ENCODE measurements at places on chromosomes 16 and 17. TPM values are rescaled to one million over a fixed set of nuclear protein-coding genes. Genes with fewer than 3 reads are reported as not detected.

PPP1R27 gene
- total RNA-seq: not detected

SLC6A2 gene
- total RNA-seq: not detected

EVPL gene
- total RNA-seq: 0.21 TPM

GPR179 gene
- 0.06 TPM for total RNA-seq

JPT1 gene
- 233 TPM for total RNA-seq

KCNJ2 gene
- not detected for total RNA-seq

FAM171A2 gene
- 0.19 TPM for total RNA-seq

KRTAP17-1 gene
- not detected for total RNA-seq

SLC16A11 gene
- total RNA-seq: 2.3 TPM

HOXB2 gene
- total RNA-seq: 13.4 TPM

PPP1R1B gene
- total RNA-seq: not detected

HID1 gene
- total RNA-seq: 0.89 TPM

CSH1 gene
- total RNA-seq: not detected

CCT6B gene
- 0.99 TPM for total RNA-seq

SLC46A1 gene
- 6.7 TPM for total RNA-seq

NPIPB6 gene
- 2.1 TPM for total RNA-seq

LITAFD gene
- not detected for total RNA-seq

ADAP2 gene
- total RNA-seq: 0.65 TPM

PMP22 gene
- 0.38 TPM for total RNA-seq

SPATA22 gene
- total RNA-seq: not detected

HAS3 gene
- 0.48 TPM for total RNA-seq

DOC2A gene
- 0.70 TPM for total RNA-seq

LGALS9 gene
- total RNA-seq: 8.4 TPM

ERN2 gene
- total RNA-seq: not detected

CCL23 gene
- 0.42 TPM for total RNA-seq

EXOC3L1 gene
- not detected for total RNA-seq

KRT12 gene
- total RNA-seq: not detected

MYH8 gene
- total RNA-seq: not detected

CCL1 gene
- 20.3 TPM for total RNA-seq

SGCA gene
- not detected for total RNA-seq

ZNF205 gene
- total RNA-seq: not detected
